Fibroblast of villous mesenchyme (primary cell): ENCODE measurements at places on chromosomes 1 and 21. TPM values are rescaled to one million over a fixed set of nuclear protein-coding genes. Genes with fewer than 3 reads are reported as not detected.

Gene FBXO28
- total RNA-seq = 27.4 and 41.5 TPM in 2 replicates

DNA sequence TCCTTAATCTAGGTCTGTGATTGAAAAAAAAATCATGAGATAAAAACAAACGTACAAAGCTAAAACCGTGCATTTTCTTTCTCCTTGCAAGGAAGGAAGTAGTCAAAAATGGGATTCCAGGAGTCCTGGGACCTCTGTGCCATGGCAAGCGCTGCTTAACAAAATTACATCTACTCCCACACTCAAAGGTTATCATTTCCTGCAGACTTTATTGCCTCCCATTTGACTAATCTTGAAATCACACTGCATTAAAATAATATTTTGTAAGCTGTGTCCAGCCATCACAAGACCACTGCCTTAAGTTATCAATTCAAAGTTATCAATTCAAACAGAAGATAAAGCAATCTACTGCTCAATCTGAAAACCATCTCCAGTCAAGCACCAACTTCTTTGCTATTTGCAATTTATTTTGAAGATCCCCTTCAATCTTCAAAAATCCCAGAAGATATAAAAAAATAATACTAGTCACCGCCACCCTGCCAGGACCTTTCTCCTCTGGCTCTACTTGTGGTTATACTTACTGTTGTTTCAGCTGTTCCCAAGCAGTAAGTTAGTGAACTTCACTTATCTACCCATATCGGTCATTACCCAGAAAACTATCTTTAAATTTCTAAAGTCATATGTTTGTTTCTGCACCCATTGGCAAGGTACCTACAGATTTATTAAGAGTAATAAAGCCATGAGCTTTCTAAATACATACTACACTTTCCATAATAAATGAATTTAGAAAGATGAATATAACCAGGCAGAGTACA lies 38.1 kb upstream of the RAP1GAP start:
- no peak for DNase-seq

GRCh38 chr1:192263436-192263835 lies 53.4 kb upstream of the RGS21 start:
- peak; percentile 67 for DNase-seq

- DNase-seq = no peak
These were observed 19.7 kb upstream of the SMPDL3B start for GRCh38 chr1:27915082-27915575.

GRCh38 chr1:84834419-84835064 lies 58.5 kb downstream of the LPAR3 start:
- DNase-seq = peak; percentile 46

DNA sequence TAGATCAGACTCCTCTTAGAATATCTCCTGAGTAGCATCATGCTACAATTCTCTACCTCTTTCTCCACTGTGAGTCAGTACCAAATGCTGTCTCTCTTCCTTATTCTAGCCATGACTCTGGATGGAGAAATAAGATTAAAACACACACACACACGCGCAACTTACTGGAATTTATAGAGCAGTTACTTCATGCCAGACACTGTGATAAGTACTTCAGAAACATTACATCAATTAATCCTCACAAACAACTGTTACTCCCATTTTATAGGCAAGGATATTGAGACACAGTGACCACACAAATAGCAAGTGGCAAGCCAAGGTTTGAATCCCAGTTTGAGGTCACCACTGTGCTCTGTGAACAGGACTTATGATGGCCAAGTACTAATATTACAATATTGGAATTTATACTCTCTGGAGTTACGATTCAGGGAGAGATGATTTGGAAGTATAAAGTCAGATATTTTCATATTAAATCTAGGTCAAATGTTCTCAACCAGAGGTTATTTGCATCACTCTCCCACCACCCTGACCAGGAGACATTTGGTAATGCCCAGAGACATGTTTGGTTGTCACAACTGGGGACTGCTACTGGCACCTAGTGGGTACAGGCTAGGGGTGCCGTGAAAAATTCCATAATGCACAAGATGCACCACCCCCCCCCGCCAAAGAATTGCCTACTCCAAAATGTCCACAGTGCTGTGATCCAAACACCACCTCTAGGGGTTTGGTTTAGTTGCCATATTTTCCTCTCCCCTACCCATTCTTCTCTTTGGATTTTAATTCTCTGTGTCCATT lies 221.6 kb downstream of the LTN1 start:
- DNase-seq = peak; percentile 93

Gene LDLRAD1
- not detected in 2 replicates for total RNA-seq

- DNase-seq = no peak
These were observed 164.7 kb downstream of the NRIP1 start for GRCh38 chr21:14900058-14900457.

DNA sequence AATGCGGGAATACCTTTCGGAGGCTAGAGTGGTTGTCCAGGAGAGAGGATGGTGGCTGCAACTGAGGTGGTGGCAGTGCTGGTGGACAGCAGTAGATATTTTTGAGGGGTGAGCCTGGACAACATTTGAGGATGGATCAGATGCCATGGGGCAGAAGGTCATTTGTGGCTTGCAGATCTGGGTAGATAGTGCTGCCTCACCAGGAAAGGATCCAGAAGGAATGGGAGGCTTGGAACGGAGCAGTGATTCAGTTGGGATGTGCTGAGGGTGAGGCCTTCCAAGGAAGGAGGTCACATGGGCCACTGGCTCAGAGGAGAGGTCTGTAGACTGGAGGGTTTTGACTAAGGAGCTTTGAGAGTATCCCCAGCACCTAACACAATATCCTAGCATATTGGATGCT lies 110.8 kb upstream of the KAZN start:
- DNase-seq = no peak

Gene DISC1
- total RNA-seq = 9.9 and 10.0 TPM in 2 replicates

DNA sequence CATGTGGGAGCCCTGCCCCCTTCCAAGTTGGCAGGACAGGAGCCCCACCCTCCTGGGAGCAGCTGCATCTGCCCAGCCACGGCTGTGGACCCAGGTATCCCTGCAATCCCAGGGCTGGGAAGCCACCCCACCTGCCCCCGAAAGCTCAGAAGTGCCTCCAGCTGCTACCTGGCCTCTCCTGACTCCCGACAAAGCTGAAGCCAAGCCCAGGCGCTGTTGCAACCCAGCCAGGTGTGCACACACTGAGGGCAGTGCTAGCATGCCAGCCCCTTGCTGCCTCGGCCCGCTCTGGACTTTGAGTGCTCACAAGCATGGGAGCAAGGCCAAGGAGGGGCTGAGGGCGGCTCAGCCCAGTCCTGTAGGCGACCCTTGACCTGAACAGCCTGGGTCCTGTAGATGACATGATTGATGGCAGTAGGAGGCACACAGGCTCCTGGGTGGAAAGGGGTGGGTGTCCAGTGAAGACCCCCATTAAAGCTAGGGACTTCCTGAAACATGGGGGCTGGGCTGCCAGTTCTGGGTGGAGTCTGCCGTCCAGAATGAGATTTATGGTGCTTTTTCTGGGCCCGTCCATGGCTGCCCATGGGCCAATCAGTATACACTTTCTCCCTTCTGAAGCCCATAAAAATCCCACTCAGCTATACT lies 2.8 kb upstream of the SSU72 start:
- no peak for DNase-seq

Gene CTSS
- 4.7 and 7.4 TPM in 2 replicates for total RNA-seq

Gene OLIG1
- total RNA-seq = not detected in 2 replicates

Gene CA14
- not detected in 2 replicates for total RNA-seq

GRCh38 chr1:244651956-244652622 lies 837 bp upstream of the DESI2 start:
- no peak for DNase-seq
